Activated effector memory CD4-positive, alpha-beta T cell treated with Interleukin-2 at 50 U/mL for 16 hours (primary cell): ENCODE measurements at places on chromosomes 6 and 20.

- no peak for DNase-seq
Observed at GRCh38 chr20:3818155-3819151, 1.9 kb upstream of the AP5S1 start.

GRCh38 chr6:136961848-136962247, 39.7 kb downstream of the SLC35D3 start:
- DNase-seq, result no peak

DNA sequence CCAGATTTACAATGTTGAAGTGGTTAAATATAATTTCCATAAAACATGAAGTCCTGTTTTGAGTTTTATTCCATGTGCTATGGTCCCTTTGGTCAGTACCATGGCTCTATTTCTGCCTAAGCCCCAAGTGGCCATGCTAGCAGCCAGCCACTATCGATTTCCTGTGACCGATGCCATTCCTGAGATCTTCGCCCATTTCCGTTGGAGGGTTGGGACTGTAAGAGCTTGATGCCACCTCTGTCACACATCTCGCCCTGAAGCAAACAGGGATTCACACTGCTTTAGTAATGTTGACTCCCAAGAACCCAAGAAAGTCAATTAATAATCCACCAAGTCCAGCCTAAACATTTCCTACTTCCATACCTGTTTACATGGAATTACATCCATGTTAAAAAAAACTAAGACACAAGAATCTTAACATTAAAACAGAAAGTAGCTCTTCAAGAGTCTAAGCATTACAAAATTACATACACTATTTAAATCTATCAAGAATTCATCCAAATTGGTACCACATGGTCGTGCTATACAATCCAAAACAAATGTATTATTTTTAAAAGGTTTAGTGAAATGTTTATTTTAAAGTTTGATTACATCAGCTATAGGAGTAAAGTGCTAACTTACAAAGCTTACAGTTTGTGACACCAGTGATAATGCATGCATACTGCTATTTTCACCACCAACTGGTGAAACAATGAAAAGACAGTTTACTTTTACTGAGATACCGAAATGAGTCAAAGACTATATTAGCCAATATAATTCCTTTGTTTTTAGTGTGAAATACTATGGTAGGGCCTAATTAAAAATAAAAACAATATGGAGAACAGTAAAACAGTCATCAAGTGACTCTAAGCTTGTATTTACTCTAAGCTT, 2.5 kb downstream of the RBM39 start:
- DNase-seq, result no peak

DNA sequence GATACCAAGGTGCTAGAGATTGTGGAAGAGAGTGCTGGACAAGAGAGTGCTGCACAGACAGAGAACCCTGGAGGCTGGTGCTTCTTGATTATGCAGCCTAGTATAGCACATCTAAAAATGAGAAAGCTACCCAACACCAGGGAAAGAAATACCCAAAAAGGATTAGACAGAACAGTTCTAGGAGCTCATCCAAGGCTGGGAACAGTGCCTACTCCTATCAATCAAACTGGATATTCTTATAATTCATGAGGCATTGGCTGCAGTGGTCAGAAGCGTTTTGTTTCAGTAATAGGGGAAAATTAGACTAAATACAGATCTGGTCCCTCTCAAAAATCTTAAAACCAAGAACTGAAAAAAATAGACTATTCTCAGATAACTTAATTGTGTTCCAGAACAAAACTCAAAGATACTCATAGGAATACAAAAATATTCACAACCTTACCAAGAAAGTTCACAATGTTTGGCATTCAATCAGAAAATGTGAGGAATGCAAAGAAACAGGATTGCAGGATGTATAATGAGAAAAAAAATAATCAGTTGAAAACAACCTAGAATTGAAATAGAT, 222.9 kb downstream of the EPHA7 start:
- DNase-seq, result no peak

DNA sequence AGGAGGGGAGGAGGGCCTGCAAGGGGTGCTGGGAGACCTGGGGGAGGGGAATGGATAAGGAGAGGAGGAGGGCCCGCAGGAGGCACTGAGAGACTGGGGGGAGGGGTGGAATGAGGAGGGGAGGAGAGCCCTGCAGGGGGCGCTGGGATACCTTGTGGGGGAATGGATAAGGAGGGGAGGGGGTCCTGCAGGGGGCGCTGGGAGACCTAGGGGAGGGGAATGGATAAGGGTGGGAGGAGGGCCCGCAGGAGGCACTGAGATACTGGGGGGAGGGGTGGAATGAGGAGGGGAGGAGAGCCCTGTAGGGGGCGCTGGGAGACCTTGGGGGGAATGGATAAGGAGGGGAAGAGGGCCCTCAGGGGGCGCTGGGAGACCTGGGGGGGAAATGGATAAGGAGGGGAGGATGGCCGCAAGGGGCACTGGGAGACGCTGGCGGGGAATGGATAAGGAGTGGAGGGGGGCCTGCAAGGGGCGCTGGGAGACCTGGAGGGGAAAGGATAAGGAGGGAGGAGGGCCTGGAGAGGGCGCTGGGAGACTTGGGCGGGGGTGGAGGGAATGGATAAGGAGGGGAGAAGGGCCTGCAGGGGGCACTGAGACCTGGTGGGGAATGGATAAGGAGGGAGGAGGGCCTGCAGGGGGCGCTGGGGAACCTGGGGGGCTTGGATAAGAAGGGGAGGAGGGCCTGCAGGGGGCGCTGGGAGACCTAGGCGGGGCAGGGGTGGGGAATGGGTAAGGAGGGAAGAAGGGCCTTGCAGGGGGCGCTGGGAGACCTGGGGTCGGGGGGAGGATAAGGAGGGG, 1.3 kb upstream of the CTCFL start:
- no peak for DNase-seq

- DNase-seq, result peak; percentile 26
Observed at GRCh38 chr6:35919827-35920751, 809 bp downstream of the SRPK1 start.
